Hematopoietic multipotent progenitor cell treated with erythropoietin and hydrocortisone succinate and interleukin-3 and kit ligand, for 15 days (in vitro differentiated cells): ENCODE measurements at places on chromosomes 2 and 18.

GRCh38 chr2:240202586-240202985, 62.1 kb upstream of the OTOS start:
- DNase-seq: no peak

DNA sequence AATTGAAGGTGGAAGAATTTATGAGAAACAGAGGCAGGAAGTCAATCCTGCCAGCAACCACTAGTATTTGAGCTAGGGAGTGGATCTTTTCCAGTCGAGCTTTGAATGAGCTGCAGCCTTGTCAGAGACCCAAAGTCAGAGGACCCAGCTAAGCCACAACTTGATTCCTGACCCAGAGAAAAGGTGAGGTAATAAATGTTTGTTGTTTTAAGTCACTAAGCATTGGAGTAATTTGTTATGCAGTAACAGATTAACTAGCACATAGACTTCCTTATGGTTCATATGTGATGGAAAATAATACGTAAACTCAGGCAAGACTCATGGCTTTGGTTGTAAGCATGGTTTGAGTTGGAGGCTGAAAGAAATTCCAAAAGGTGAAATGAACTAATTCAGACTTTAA, 21.6 kb downstream of the EFEMP1 start:
- DNase-seq: no peak

- DNase-seq: no peak
These were observed 21.7 kb downstream of the LINC00305 start for GRCh38 chr18:64127172-64127571.

DNA sequence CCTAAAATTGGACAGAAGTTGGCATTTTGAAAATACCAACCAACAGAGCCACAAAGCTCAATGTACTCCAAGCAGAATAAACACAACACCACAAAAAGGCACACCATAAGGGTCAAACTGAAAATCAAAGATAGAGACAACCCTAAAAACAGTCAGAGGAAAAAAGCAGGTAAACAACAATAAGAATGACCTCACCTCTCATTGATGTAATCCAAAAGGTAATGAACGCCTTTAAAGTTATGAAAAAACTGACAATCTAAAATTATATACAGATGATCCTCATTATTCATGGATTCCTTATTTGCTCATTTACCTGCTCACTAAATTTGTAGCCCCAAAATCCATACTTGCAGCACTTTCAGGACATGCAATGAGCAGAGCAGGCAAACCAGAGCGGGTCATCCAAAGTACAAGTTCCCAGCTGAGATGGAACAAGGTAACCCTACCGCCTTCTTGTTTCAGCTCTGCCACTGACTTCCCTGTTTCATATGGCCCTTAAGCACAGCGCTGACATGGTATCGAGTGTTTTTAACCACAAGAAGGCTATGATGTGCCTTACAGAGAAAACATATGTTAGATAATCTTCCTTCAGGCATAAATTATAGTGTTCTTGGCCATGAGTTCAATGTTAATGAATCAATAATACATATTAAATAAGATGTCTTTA, 17.0 kb downstream of the RTN4 start:
- DNase-seq: no peak

GRCh38 chr2:111618978-111619902, 264.8 kb downstream of the ANAPC1 start:
- DNase-seq: no peak

GRCh38 chr2:53652131-53652530, 115.5 kb upstream of the CHAC2 start:
- DNase-seq: no peak

DNA sequence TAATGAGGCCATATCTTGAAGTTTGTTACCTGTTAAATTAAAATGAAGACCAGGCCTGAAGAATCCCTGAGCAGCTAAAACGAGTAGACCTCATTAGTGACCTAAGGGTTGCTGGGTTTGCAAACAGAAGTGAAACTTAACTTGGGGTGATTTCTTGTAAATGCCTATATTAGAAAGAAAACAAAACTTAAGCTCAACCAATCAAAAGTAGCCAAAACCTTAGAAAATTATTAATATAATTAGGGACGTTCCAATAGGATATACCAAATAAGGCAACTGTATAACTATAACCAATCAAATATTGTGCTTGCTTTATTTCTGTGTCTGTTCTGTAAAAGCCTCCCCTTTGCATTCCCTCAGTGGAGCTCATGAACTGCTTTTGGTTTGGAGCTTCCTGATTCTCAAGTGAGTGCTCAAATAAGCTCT, 137.9 kb upstream of the VRK2 start:
- no peak for DNase-seq

DNA sequence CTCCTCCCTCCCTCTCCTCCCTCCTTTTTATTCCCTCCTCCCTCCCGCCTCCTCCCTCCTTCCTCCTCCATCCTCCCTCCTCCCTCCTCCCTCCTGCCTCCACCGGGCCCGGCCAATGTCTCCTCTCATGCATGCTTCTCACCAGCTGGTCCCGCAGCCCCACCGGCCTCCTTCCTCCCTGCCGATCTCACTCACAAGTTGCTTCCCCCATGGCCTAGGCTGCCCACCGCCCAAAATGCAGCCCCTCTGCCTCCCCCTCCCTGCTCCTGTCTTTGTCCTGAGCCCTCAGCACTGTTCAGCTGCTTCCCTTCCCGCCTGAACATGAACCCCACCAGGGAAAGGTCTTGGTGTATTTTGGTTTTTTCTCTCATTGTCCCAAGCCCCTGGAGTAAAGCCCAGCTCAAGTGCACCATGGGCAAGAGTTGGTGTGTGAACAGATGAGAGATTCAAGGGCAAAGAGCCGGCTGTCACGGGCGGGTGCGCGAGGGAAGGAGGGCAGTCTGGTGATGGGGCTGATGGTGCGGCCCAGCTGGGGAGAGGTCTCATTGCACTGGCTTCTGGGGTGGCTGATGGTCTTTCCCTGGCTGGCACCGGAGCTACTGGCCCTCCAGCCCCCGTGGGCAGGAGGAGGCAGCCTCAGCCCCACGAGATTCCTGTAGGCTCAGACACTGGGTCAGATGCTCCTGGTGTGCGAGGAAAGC, 117.6 kb downstream of the TWIST2 start:
- no peak for DNase-seq

- DNase-seq: no peak
These were observed 99.0 kb upstream of the SMAD2 start for GRCh38 chr18:48029296-48029986.

- no peak for DNase-seq
These were observed 10.3 kb upstream of the CIB4 start for GRCh38 chr2:26651470-26651771.

DNA sequence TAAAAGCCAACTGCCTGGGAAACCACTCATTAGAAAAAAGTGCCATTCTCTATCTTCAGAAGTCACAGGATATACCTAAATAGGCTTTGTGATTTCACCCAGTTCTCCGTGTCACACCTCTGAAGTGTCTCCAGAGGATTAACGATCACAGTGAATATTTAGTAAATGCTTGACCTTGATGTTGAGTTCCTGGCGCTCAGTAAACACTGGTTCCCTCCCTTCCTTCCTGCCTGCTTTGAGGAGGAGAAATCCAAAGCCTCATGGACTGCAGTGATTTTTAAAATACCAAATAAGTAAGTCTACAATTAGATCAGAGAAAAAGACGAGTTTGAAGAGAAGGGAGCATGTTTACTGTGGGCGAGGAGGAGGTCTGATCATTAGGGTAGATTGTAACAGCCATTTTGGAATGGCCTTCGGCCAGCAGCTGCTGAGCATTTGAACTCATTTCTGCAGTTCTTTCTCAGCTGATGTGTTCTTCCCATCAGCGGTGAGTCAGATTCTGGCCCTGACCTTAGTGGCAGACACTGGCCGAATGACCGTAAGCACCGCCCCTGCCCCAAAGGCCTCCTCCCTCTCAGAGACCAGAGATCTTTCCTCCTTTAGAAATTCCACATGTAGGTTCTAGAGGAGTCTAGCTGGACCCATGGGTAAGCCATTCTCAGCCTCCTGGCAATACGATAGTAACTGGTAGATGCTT, 62.1 kb upstream of the SLC16A14 start:
- no peak for DNase-seq

DNA sequence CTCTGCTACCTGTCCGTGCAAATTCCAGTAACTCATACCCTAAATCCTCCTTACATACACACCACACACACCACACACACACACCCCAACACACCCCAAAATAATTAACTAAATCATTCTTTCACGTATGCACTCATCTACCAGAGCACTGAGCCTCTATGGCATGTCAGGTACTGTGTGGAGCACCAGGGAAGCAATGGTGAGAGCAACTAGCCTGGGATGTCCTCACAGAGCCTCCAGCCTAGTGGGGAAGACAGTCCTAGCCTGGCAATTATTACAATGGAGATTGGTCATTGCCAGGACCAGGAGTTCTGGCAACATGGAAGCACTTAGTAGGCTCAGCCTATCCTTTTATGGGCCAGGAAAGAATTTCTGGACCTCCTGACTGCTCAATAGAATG, 72.7 kb upstream of the LCLAT1 start:
- DNase-seq: no peak

- DNase-seq: no peak
These were observed 59.0 kb downstream of the TNFRSF11A start for GRCh38 chr18:62384068-62384467.

DNA sequence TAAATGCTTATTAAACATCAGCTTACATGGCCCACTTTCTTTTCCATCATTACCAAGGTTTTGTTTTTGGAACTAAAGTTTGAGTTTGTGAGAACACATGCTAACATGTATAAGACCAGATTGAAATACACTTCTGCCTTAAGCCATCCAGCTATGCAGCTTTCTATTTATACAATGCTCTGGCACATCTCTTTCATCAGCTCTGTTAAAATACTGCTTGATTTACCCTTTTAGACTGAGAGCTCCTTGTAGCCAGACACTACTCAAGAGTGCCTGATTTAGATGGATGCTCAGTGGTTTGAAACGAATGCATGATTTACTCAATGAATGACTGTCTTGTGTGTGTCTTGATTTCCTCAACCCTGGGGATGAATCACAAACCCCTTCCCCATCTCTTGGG, 392.5 kb downstream of the THSD7B start:
- no peak for DNase-seq

GRCh38 chr2:18311420-18312195, 248.8 kb downstream of the RDH14 start:
- no peak for DNase-seq

- no peak for DNase-seq
These were observed 9.2 kb upstream of the TMEM247 start for GRCh38 chr2:46470114-46470628.

DNA sequence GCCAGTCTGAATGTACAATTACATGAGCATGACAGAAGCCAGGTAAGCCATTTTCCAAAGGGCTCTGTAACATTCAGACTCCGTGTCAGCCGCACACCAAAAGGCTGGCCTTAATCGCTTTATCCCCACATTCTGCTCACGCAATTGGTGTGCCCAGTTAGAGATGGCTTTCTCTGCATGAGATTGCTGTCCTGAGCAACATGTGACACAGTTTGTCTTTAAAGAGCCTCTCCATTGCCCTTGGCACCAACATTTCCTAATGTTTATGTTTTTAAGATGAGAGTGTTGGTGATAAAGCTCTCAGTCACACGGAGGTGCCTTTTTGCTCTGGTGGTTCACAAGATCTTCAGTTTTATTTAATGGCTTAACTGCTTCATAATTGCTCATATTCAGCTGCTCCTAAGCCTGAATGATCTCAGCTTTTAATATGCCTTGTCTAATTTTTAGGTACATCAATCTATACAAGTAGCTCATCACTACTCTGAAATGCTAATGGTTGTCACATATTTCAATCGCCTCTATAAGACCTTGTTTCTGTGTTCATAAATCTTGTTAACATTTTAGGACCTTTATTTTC, 164.8 kb upstream of the ACVR2A start:
- no peak for DNase-seq

- no peak for DNase-seq
These were observed 38.4 kb downstream of the EPAS1 start for GRCh38 chr2:46335391-46336282.

DNA sequence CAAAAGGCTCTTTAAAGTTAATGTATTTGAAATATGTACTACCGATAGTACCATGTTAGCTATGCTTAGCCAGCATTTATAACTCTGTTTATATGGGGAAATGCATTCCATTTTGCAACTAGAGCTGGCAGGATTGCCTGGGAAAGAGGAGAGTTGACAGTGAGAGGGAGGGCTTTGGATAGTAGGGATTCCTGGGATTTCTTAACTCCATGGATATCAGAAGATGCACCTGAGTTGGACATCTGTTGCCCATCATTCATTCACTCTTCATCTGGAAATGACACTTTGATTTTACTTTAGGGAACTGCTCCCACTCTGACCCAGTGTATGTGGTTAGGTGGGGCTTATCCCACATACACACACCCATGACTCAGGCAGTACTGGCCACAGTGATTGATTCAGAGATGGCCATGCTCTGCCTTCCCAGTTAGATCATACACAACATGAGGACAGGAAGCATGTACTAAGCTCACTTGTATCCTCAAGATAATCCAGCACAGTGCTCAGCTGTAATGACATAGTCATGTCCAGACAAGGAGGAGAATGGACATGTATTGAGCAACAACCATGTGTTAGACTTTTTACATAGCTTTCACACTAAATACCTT, 248.8 kb downstream of the MREG start:
- no peak for DNase-seq

GRCh38 chr2:20141056-20141762, 83.7 kb downstream of the SDC1 start:
- no peak for DNase-seq

DNA sequence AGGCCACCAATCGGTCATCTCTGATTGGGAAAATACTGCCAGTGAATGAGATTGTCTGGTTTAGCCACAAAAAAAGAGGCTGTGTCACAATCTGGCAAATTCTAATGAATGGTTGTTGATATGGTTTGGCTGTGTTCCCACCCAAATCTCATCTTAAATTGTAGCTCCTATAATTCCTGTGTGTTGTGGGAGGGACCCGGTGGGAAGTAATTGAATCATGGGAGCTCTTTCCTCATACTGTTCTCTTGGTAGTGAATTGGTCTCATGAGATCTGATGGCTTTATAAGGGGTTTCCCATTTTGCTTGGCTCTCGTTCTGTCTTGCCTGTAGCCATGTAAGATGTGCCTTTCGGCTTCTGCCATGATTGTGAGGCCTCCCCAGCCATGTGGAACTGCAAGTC, 838.3 kb downstream of the SLC4A3 start:
- no peak for DNase-seq

DNA sequence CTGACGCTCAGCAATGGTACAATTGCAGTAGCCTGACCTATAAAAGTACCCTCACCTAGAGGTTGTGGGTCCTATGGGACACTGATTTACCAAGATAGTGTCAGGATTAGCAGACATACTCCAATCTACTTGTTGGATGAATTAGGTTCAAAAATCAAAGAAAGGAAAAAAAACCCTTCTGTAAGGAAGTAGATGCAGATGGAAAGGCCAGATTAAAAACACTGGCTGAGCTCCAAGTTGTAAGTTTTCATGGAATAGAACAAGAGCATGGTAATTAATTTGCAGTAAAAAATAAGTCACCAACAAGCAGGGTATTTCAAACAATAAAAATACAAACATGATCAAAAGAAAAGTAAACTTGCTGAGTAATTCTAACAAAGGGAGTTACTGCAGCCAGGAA, 26.4 kb downstream of the IDH1 start:
- DNase-seq: no peak

GRCh38 chr18:22447792-22448191, 30.1 kb upstream of the CTAGE1 start:
- no peak for DNase-seq
